Stimulated activated CD4-positive, alpha-beta T cell treated with anti-CD3 and anti-CD28 coated beads, Interleukin-2, amount 100 ng/mL, for 48 hours (primary cell): ENCODE measurements at places on chromosomes 3 and 15.
A peak's percentile ranks its signal among the peaks of the same experiment; 100 is the strongest.

DNA sequence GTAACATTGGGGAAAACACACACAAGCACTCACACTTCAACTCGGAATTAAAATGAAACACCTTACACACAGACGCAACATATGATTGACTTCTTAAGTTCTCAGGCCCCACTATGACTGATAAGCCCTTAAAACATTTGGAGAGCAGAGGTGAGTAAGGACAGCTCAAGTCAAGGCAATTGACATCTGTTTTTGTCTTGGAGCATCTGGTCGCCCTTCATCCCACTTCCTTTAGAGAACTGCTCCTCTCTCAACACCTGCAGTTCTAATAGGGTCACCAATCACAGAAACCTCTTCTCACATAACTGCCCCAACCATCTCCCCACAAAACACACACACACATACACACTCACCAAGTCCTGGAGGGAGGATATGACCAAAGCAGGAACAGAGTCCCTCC is 43.4 kb downstream of the ERC2 start:
- DNase-seq: no peak

DNA sequence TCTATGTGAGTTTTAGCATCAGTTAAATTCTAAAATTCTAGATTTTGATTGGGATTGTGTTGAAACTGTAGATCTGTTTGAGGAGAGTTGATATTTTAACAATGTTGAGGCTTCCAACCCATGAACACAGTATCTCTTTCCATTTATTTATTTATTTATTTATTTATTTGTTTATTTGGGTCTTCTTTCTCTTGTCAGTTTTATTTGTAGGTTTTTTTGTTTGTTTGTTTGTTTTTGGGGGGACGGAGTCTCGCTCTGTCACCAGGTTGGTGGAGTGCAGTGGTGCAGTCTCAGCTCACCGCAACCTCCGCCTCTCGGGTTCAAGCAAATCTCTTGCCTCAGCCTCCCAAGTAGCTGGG is 25.3 kb downstream of the MRAS start:
- no peak for DNase-seq

- peak; percentile 30 for DNase-seq
These were observed 60.5 kb downstream of the SPTSSB start for GRCh38 chr3:161310649-161311423.

- DNase-seq: no peak
These were observed 41.2 kb downstream of the KLF13 start for GRCh38 chr15:31367730-31368344.

- no peak for DNase-seq
These were observed 53.5 kb downstream of the PLXNA1 start for GRCh38 chr3:127036209-127037020.

- DNase-seq: no peak
These were observed 222.3 kb upstream of the EIF1B start for GRCh38 chr3:40086890-40087883.

DNA sequence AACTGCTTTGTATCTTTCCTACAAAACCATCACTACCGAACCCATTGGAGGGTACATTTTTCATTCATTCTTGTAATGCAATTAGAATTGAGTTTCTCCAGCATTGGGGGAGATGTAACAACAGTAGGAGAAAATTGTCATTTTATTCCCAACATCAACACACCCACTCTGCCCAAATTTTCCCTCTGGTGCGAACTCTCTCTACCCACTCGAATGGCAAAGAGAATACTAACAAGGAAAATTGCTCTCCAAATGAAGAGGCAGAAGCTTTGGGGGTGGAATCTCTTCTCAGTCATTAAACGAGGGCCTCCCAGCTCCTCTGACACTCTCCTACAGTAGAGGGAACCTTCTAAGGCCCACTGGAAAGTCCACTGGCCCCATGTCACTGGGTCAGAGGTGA is 135.7 kb downstream of the MEGF11 start:
- no peak for DNase-seq

GRCh38 chr3:120875507-120875906 is 32.5 kb upstream of the STXBP5L start:
- DNase-seq: no peak
